ENCODE measurements at places on chromosomes 2 and 18. TPM values are rescaled to one million over a fixed set of nuclear protein-coding genes. Genes with fewer than 3 reads are reported as not detected.

The IER3IP1 gene
- total RNA-seq, result 23.0 TPM

The KCNG2 gene
- total RNA-seq, result not detected

The CREG2 gene
- 0.27 TPM for total RNA-seq

The YES1 gene
- total RNA-seq, result 89.0 TPM

The TEX44 gene
- total RNA-seq, result not detected

GRCh38 chr2:86087936-86088850 is 17.5 kb downstream of the POLR1A start:
- peak; percentile 73 for ATAC-seq

DNA sequence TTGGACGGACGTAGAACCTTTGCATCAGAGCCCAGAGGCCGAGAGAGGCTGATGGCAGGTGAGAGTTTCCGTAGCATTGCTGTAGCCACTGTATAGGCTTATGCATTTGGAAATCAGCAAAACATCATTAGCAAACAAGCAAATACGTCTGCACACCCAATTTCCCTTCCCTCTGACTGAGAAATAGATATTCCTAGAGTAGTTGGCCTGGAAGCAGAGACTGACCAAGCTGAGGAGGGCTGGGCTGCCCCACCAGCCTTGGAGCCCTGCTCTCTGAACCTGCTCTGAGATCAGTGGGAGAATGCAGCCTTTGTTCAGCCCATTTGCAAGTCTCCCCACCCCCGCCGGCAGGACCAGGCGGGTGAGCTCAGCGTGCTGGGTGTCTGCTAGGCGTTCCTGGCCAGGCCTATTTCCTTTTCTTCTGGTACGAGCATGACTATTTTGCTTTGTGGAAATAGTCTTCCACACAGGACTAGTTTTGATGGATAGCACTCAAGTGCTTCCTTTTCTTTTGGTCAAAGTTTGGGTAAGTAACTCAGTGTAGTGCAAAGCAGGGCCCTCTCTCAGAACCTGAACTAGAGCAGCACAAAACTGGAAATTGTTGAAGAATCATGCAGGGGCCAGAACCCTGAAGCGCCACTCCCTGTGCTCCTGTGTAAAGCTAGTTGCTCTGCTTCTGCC is 21.9 kb upstream of the RNF149 start:
- peak; percentile 93 for ATAC-seq

GRCh38 chr2:72165792-72166191 is 18.1 kb upstream of the CYP26B1 start:
- no peak for ATAC-seq

GRCh38 chr2:127485051-127485693 is 41.1 kb downstream of the IWS1 start:
- no peak for ATAC-seq

DNA sequence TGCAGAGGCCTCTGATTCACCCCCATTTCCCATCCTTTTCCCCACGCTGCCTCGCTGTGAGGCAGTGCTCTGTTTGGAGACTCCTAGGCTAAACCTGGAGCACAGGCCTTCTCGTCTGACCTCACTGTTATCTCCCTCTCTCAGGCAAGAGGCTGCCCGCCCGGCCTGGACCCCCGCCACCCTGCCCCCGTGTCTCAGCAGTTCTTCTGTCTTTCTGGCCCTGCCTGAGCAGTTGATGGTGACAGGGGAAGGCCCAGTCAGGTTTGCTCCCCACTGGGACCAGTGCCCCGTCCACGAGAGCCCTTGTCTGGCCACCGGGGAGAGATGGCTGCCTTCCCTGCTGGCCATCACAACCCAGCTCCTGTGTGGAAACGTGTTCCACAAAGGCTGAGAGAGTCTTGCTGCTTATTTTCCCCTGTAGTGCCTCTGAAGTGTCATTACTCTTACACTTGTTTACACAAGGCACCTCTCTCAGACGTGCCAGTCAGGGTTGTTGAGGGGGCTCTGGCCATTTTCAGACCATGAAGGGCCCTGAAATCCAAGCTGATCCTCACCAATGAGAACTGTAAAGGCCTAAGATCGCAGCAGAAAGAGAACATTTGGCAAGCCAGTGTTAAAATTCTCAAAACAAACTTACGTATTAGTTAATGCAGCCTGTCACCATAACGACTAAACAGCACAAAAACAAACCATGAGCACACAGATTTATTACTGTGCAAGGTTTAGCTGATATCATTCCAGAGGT is 210.9 kb downstream of the NDUFA10 start:
- peak; percentile 48 for ATAC-seq

DNA sequence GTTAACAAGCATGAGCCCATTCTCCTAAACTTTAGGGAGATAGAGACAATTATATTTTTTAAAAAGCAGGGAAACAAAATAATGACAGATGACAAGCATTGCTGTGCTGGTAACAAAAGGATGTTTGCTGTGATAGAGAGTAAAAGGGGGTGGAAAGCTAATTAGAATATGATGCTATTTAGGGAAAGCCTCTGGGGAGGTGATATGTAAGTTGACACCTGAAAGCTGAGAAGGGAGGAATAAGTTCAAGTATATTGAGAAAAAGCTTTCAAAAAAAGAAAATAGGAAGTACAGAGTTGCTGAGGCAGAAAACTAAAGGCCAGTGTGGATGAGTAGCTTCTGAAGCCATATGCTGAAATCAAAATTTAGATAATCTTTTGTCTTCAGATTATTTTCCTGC is 565.2 kb upstream of the NRXN1 start:
- ATAC-seq, result no peak

- no peak for ATAC-seq
Measured at GRCh38 chr18:58302811-58303210, 258.8 kb downstream of the NEDD4L start.

GRCh38 chr18:50949185-50949584 is 18.7 kb upstream of the ELAC1 start:
- no peak for ATAC-seq

Data from motor neuron (in vitro differentiated cells).